ENCODE measurements at places on chromosomes 5 and 9.

- DNase-seq: no peak
Measured at GRCh38 chr9:26950521-26950920, 3.5 kb upstream of the PLAA start.

- DNase-seq: no peak
Measured at GRCh38 chr9:99001892-99002291, 58.2 kb downstream of the COL15A1 start.

DNA sequence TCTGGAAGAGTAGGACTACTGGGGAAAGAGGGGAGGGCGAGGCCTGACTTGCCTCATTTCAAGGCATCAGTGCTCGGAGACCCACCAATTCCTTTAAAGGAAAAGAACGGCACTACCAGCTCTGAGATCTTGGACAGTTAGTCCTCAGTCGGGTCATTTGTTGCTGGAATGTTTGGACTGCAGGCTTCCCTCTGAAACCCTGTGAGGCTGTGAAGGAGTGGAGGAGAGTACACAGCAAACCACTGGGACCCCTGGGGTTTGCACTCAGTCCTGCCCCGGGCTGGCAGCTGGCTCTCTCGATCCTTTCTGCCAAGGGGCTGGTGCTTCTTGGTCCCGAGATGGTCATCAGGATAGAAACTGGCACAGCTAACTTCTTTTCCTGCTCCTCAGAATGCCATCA lies 194.5 kb downstream of the TRIO start:
- no peak for DNase-seq

DNA sequence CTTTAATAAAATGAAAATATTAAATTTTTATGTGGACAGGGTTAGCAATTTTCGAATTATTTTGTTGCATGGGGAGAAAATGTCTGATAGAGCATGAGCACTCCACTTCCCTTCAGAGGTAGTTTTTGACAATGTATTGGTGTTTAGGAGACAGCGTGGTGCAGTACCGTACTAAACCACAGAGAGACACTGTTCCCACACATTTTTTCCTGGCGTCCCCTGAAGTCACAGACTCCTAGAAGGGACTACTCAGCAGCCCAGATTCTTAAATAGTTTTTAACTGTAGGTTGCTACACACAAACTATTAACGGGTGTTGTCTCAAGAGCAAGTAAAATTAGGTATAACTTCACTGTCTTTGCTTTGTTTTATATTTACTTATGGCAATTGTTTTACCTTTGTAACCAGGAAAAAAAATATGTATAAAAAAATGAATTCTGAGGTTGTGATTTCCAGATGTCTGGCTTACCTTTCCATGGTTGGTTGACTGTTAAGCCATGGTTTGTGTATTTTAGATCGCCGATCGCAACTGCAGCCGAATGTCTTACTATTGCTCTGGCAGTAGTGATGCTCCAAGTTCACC lies 171.2 kb downstream of the DOCK8 start:
- DNase-seq: no peak

GRCh38 chr5:44875661-44876605 lies 67.2 kb downstream of the MRPS30 start:
- DNase-seq: no peak

DNA sequence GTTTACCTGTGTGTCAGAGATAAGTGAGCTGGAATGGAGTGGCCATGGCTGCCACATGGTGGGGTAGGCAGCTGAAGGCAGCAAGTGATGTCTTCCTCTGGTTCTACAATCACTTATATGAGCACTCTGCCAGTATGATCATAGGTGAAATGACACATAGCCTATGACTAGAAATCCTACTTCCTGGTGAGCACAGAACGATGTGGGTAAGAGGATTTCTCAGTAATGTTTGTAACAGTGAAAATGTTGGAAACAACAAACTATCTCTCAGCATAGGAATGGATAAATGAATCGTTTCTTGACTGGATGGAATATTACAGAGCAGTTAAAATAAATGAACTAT lies 187.0 kb upstream of the S1PR3 start:
- no peak for DNase-seq

GRCh38 chr5:94217745-94218144 lies 400.7 kb downstream of the KIAA0825 start:
- DNase-seq: no peak

DNA sequence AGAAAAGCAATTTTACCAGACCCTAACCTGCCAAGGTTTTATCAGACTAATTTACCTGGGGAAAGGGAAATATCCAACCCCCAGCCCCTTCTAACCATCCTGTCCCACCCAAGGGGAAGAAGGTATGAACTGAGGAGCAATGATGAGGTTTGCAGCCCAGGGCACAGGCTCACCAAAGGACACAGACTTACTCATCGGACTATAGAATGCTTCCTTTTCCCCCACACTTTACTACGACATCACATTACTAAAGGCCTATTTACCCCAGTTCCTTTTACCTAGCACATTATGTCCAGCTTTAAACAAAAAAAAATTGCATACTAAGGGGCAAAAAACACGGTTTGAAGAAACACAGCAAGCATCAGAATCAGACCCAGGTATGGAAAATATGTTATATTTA lies 94.1 kb upstream of the FST start:
- DNase-seq: no peak

- DNase-seq: no peak
Measured at GRCh38 chr9:68476422-68476821, 64.3 kb downstream of the TMEM252 start.

DNA sequence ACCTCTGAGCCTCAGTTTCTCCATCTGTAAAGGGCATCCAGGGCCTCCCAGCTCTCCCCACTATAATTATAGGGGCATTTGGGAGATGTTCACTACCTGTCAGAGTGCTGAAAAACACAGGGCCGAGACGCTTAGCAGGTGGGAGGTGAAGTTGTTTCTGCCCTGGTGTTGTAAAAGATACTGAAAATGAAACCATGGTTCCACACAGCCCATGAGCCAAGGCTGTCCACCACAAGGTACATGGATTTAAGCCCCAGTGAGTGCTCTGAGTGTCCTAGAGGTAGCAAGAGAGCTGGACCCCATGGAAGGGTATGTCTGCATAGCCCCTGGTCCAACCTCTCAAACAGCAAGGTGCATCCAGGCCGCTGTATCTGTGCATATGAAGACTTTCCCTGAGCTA lies 137.5 kb downstream of the C5orf15 start:
- no peak for DNase-seq

DNA sequence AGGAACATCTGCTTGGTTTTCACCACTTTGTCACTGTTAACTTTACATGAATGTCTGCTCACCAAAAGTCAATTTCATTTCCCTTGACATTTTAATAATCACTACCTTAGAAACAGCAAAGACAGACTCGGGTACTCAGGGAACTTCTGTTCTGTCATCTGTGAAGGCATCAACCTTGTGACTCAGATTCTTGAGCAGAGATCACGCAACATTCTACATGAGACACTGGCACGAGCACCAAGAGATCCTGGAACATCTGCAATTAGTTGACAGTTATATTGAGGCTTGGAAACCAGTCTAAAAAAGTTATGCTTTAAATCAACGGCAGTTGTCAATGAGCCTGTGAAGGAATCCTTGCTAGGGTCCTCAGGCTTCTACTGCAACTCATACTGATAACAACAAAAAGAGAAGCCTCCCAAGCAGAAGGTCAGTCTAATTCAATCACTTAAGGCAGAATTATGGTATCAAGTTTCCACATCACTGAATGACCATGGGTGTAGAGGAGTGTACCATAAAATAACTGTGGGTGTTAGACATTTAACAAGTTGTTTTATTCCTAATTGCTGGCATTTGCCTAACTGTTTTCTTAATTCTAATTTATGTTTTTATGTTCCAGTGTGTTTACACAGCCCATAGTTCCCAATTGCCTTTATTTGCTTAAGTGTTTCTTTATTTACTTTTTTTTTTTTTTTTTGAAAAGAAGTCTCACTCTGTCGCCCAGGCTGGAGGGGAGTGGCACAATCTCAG lies 3.3 kb upstream of the PBX3 start:
- DNase-seq: no peak

GRCh38 chr5:67346611-67347010 lies 150.0 kb upstream of the CD180 start:
- DNase-seq: no peak

- no peak for DNase-seq
Measured at GRCh38 chr5:36728697-36729543, 122.5 kb downstream of the SLC1A3 start.

- no peak for DNase-seq
Measured at GRCh38 chr5:55636683-55637082, 75.4 kb downstream of the SLC38A9 start.

DNA sequence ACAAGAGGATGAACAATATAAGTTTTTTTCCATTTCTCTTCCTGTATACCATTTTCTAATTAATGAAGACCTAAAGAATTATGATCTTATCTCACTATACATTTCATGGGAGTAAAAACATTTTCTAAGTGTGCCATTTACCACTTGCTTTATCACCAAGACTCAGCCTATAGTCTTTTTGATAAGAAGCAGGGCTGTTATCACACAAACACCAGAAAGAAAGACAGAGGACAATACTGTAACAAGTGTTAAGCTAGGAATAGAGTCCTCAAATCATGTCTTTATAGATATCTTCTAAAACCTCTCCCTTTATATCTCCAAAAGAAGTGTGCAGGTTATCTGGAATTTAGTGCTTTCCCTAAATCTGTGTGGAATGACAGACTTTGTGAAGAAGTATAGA lies 119.7 kb downstream of the FAM174A start:
- no peak for DNase-seq

- no peak for DNase-seq
Measured at GRCh38 chr5:96703384-96703920, 41.3 kb downstream of the CAST start.

DNA sequence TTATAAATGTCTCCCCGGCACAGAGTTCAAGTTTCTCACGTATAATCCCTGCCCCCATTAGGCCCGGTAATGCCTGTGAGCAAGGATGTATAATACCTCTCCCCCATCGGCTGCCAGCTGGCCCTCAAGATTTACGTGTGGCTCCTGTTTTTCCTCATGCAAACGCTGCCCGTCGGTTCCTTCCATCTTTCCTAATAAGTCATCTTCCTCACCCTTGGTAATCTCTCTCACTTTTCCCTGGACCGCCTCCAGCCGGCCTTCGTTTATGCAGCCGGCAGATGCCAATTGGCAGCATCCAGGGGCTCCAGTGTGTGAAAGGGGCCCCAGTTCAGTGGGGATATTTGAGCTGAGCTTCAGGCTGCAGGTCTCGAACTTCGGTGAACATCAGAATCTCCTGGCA lies 86.5 kb upstream of the NEURL1B start:
- DNase-seq: no peak

DNA sequence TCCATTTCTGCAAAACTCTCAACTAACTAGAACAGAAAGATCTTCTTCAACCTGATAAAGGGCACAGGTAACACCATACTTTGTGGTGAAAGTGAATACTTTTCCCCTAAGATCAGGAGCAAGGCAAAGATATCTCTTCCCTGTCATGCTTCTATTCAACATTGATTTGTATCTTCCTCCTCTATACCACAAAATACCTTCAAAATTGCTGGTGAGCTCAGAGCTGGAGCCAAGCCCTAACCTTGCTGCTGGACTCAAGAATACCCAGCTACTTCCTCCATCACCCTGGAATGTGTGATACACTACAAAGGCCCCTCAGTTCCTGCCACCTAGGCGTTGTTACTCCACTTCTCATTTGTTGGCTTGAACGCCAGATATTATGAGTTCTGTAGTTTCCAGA lies 499.0 kb downstream of the ACTL7B start:
- no peak for DNase-seq

- DNase-seq: no peak
Measured at GRCh38 chr5:14557203-14557770, 24.3 kb upstream of the OTULINL start.

DNA sequence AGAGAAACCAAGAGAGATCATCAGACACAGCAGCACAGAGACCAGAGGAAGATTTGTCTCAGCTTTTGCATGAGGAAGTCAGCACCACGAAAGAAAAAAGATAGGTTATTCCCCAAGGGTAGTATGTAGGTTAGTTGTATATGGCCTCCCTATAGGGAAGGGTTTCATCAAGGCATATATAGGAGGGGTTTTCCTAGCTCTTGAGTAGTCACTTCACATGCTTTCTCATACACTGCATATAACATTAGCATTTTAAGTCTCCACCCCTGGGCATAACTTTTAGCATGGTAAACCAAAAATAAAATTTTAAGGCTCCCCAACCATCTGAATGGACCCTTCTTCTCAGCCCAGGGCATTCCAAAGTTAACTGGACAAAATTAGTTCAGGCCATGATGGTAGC lies 1571.6 kb upstream of the ACO1 start:
- no peak for DNase-seq

DNA sequence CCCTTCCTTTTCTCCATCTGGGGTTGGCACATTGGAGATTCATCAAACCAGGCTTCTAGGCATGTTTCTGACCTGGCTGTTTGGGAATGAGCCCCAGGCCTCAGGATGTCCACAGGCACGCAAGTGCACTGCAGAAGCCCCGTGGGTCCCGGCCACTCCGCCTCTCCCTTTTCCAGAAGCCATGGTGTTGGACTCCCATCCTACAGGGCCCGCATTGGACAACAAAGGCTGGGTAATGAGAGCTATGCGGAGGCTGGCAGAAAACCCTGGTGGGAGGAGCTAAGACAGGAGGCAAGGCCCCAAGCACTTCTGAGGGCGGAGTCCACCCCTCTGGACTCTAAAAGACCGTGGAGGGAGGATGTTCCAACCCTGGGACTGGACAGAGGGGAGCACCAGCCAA lies 160.6 kb downstream of the OLFM1 start:
- no peak for DNase-seq

- no peak for DNase-seq
Measured at GRCh38 chr5:139494832-139495231, 12.3 kb upstream of the STING1 start.

- no peak for DNase-seq
Measured at GRCh38 chr5:53893626-53894025, 333.2 kb downstream of the NDUFS4 start.

DNA sequence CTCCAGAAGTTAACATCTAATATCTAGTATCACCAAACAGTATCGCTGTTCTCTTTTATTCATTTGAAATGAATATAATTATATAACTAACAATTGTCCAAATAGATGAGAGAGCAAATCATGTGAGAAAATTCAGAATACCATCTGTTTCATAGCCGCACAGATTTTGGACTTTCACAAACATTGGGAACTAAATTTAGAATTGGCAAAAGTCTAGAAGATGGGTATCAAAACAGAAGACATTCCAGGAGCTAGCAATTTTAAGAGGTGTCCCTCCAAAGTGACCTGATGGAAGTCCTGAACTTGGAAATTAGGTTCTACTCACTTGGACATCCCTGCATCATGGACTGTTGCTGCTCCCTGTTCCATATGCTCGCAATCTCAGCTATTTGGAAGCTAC lies 57.0 kb upstream of the FSD1L start:
- DNase-seq: no peak

DNA sequence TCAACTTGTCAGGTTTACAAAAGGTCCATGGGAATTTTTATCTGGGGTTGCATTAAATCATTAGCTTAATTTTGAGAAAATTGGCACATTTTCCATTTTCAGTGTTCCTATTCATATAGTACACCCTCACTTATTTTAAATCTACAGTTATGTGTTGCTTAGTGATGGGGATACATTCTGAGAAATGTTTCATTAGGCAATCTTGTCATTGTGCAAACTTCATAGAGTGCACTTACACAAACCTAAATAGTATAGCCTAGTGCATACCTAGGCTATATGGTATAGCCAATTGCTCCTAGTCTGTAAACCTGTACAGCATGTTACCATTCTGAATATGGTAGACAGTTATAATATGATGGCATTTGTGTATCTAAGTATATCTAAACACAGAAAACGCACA lies 19.8 kb upstream of the FAM151B start:
- no peak for DNase-seq

Measured in osteocyte (in vitro differentiated cells).